Muscle of arm (tissue), 14 donors: ENCODE measurements at places on chromosomes 2 and 18.

DNA sequence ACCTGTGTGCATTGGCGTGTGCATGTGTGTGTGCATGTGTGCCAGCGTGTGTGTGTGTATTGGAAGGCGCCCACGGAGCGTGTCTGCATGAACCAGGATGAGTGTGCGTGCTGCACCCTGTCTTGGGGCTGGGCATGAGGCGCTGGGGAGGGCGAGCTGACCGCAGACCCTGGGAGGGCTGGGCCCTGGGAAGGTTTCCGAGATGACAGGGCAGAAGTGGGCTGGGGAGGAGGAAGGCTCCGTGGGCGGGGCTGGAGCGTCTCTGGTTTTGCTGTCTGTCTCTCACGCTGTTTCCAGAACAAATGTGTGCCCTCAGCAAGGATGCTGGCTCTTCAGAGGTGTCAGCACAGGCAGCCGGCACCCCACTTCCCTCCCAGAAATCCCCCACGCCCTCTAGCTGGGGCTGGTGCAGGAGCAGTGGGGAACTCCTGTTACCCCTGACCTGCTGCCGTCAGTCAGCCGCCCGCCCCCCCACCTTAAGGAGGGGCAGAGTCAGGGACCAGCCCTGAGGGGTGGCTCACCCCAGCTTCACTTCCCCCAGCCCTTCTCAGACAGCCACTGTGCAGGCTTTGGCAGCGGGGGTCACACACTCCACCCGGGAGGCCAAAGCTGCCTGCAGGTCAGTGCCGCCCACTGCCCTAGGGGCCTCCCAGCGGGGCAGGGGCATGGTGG, at the start of gene GPR35:
TSS of gene GPR35 (plus strand) at position 531 of the 672 bp plus-strand sequence. CDS start 4,473 bp downstream, outside the sequence.
- no peak for DNase-seq

DNA sequence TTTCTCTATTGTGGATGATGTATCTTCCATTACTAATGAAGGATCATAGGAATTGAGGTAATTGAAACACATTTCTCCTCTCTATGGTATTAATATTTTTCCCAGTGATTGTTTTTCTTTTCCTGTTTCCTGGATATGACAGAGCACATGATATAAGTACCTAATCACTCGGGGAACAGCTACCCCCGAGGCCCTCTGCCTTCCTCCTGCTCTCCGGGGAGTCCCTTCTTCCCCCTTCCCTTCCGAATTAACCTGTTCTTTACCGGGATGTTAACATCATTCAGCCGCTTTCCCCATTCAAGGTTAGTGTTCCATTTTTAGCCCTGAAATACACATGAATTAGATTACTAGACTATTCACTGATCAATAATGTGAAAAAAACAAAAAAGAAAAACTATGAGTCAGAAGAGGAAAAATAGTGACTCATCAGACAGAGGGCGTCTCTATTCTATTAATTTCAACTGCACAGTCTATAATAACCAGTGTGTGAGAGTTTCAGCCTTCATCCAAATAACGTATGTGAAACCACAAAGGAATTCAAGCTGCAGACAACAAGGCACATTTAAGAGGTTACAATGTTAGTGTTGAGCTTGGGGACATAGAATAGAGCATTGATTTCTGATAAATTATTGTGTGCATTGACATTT, 450.8 kb downstream of the DLGAP1 start:
- no peak for DNase-seq

DNA sequence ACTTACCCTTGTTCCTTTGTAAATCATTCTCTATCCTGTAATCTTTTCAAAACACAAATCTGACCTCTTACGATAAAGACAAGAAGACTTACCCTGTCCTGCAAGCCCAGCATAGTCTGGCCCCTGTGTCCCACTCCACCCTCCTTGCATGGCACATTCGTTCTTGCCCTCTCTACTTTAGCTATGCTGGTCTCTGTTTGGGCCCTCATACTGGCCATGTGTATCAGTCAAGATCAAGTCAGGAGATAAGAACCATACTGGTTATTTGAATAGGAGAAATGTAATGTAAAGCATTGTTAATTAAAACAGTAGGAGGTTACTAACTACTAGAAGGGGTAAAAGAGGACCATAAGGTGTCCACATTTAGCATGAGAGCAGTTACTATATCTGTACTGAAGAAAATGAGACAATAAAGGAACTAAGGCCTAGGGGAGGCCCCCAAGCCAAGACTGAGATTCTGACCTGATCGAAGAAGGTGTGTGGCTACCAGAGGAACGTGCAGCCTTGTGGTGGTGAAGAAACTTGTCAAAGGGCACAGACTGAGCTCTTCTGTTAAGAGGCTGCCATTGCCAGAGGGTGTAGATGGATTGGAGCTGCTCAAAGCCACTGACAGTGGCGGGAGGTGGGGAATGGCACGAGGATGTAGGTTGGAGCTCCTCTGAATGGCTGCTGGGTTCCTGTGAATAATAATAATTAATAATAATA, 80.8 kb downstream of the KCTD18 start:
- DNase-seq = no peak

GRCh38 chr18:64032312-64032711, 62.4 kb downstream of the SERPINB8 start:
- no peak for DNase-seq

DNA sequence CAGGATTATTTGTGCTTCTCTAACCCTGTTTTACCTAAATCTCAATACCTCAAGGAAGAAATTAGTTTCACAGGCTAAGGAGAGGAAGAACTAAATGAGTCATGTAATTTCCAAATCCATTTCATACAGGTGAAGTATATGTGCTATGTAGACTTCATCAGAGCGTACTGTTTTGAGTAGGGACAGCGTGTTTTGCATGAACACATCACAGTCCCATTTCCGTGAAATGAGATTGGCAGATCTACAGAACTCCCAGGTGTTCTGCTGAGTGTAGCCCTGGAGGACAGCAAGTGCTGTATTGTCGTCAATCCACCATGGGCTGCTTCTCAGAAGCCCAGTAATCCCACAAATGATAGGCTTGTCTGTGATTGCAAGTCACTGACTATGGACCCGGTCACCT, 97.7 kb downstream of the XRCC5 start:
- no peak for DNase-seq

GRCh38 chr18:9038277-9038871, 64.1 kb upstream of the NDUFV2 start:
- no peak for DNase-seq
